ENCODE measurements at places on chromosomes 5 and 9.
A peak's percentile ranks its signal among the peaks of the same experiment; 100 is the strongest.

DNA sequence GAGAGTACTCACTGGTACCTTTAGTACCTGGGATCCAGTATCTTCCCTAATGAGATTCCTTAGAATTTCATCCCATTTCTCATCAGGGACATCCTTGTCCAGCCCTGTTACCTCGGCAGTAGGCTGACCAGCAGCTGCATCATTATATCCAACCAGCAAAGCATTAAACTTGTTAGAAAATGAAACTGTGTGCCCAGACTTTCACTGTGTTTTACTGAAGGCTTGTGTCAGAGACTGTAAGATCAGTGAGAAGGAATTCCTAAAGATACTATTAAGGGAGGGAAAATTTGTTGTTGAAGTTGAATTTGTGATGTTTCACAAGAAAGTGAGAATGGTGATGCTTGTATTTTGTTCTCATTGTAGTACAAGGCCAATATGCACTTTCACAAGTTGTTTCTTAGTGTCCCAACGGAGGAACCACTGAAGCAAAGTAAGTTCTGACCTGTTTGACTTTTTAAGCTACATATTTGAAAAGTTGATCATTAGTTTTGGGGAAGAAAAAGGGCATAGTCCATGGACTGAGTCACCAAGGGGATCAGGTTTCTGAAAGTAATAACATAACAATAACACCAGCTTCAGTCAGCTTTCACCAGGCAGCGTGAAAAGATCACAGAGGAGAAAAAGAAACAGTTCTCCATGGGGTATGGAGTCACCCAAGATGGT is 48.8 kb downstream of the GRAMD2B start:
- DNase-seq, result no peak

GRCh38 chr5:141797425-141797824 is 80.8 kb downstream of the PCDH1 start:
- no peak for DNase-seq

GRCh38 chr5:850511-851006 is at the start of gene ZDHHC11:
Gene ZDHHC11 (minus strand): TSS chr5:850986. CDS start chr5:850602, 384 bp downstream.
- DNase-seq, result no peak

GRCh38 chr5:172871536-172871935 is 37.5 kb downstream of the ERGIC1 start:
- DNase-seq, result no peak

DNA sequence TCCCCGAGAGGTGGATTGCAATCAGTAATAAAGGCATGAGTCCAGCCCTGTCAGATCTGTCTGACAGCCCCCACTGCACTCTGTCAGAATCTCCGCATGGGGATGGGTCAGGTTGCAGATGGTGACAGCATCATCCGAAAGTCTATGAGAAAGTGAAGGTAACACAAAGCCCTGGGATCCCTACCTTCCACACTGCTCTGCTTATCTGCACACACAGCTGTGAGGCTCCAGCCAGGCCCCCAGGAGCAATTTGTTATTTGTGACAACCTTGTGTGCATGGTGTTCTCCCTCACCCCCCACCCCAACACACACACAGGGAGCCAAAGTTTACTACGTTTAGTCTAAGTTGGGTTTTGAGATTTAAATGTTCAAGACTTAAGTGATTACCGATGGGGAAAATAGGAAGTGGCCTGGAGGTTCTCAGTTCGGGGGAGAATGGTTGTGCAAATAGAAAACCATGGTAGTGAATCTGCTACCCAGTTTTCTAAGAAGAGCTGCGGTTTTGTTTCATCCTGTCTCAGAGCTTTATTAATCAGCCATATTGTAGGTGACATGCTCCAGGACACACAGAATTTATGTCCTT is 92.7 kb downstream of the SV2C start:
- peak; percentile 34 for DNase-seq

GRCh38 chr9:115326461-115326860 is 208.5 kb upstream of the TNC start:
- no peak for DNase-seq

- no peak for DNase-seq
Observed at GRCh38 chr5:140358738-140359310, 1.2 kb upstream of the SLC4A9 start.

GRCh38 chr9:131927091-131927490 is 152.6 kb downstream of the MED27 start:
- no peak for DNase-seq

DNA sequence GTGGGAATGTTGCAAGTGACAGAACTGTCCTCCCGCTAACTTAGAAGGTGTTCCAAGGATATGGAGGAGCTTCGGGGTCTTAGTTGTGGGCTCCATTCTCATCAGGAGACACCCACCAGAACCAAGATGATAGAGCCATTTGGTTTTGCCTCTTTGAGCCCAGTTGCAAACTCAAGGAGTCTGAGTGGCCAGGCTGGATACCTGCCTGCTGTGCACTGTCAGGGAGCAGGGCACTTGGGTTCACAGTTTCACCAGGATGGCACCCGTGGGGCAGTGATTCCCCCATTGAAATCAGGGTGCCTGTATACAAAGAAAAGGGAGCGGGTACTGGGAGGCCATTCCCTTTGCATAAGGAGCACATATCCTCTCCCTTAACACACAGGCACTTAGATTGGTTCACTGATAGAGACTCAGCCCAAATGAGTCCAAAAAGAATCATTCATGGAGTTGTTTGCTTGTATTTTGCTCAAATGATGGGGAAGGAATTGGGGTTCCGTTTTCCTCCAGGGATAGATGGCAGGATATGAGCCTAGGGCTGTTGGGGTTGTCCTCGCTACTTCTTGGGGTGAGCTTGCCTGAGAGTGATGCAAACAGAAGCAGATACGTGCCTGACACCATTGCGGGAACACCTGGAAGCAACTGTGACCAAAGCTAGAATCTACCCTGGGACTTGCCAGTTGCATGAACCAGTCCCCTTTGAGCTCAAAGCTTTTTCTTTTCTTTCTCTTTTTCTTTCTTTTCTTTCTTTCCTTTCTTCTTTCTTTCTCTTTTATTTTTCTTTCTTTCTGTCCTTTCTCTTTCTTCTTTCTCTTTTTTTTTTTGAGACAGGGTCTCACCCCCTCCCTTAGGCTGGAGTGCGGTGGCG is 1.3 kb upstream of the PRR7 start:
- peak; percentile 31 for DNase-seq

DNA sequence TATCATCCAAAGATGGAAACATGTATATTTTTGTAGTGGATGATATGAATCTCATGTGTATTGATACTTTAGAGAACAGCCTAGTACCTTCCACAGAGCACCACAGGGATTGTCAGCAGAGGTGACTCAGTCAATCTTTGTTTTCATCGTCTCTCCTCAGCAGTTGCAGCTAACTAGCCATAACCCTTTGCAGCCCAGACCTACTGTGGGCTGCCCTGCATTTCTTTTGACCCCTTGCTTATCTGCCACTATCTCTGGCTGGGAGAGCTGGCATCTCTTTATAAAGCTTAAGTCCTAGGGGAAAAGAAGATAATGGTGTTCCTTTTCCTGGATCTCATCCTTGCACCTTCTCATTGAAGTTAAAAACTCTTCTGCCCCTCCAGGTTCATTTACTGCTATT is 28.7 kb downstream of the HMGCR start:
- no peak for DNase-seq

DNA sequence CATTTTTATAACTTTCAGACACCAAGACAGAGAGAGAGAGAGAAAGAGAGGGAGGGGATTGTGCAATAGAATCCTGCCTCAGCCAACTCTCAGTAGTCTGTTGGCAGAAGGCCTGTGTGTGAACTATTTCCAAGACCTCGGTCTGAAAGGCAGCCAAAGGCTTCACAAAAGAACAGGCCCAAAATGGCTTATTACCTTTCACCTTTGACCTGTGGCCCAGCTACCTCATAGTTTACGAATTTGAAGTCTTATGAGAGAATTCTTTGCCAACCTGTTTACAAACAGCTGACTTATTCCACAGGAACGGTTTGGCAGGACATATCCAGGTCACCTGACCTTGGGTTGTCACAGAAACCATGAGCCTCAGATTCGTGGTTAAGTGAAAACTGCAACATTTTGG is 48.6 kb downstream of the NR2F1-AS1 start:
- no peak for DNase-seq

DNA sequence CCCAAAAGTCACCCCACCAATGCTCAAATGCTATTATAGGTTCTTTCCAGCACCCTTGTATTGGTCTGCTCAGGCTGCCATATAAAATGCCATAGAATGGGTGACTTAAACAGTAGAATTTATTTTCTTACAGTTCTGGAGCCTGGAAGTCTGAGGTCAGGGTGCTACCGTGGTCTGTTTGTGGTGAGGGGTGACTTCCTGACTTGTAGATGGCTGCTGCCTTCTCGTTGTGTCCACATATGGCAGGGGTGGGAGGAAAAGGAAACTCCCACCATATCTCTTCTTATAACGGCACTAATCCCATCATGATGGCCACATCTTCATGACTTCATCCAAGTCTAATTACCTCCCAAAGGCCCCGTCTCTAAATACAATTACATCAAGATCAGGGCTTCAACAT is 257.8 kb upstream of the TARS1 start:
- no peak for DNase-seq

DNA sequence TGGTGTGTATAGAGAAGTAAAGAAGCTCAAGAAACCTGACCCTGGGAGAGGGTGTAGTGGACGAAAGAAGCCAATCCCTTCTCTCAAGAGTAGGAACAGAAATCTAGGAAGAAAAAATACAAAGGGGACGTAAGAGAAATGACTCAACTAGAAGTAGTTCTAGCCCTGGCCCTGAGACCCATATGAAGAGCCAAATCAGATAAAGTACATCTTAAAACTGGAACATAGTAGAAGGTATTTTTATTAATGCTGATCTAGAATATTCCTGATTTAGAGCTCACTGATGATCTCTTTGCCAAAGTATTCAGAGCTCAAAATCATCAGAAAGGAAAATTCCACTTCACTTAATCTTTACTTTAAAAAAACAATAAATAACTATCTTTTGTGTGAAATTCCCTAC is 184.8 kb downstream of the MLLT3 start:
- no peak for DNase-seq

DNA sequence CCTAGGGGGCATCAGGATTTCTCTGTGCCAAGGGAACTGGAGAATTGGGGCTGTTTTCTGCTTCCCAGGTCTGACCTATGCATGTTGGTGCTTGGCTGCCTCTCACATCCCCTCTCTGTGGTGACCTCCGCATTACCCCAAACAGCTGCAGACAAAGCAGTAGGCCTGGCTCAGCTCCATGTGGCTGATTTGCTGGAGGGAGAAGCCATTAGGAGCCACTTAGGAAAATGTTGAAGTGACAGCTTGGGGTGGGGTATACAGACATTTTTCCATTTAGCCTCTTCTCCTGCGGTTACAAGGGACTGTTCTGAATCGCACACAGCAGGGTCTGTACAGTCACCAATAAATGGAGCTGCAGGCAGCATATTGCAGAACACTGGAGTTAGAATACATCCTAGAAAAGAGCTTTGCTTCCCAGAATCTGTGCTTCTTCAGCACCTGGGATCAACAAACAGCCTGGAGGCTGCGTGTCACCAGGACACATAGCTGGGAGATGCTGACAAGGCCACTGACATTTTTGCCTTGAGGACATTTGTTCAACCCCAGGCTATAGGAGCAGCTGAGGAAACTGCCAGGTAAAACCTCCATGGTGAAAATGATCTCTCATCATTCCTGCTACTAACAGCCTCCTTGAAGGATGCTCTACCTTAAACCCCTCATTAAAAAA is 335.3 kb downstream of the DIRAS2 start:
- no peak for DNase-seq

DNA sequence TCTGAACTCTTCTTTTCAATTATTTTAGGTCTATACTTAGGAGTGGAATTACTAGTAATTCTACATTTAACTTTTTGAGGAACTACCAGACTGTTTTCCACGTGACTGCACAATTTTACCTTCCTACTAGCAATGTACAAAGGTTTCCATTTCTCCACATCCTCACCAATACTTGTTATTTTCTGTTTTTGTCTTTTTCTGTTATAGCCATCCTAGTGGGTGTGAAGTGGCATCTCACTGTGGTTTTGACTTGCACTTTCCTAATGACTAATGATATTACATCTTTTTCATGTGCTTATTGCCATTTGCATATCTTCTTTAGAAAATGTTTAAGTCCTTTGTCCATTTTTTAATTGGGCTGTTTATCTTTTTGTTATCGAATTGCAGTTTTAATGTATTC is 136.9 kb upstream of the EGFLAM start:
- DNase-seq, result no peak

- no peak for DNase-seq
Observed at GRCh38 chr9:128152133-128153059, 3.1 kb downstream of the LCN2 start.

- DNase-seq, result no peak
Observed at GRCh38 chr9:15711531-15711930, 158.7 kb downstream of the CCDC171 start.

- DNase-seq, result no peak
Observed at GRCh38 chr9:113349445-113350094, at the start of gene BSPRY. Gene BSPRY (plus strand): TSS chr9:113349541. CDS start chr9:113349580, 39 bp downstream.

- DNase-seq, result no peak
Observed at GRCh38 chr5:108101130-108101529, 280.8 kb downstream of the FBXL17 start.

GRCh38 chr5:87551911-87552310 is 139.2 kb upstream of the CCNH start:
- no peak for DNase-seq

GRCh38 chr9:124268248-124268647 is 10.5 kb downstream of the NEK6 start:
- no peak for DNase-seq

DNA sequence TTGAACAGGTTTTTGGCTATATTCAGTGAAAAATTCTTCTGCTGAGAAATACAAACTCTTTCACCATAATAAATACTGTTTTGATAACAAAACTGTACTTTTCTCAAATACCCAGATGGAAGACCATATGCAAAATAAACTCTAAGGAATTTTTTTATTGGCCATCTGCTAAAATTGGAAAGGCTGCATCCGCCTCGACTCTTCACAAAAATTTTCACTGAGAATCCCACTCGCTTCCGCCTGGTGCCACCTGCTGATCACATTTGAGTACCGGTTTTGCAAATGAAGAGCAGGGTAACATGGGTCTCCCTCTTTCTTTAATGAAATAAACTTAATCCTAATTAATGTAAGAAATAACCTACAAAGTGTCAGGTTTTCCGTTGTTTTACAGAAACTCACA is 76.4 kb downstream of the TTLL11 start:
- DNase-seq, result no peak

GRCh38 chr5:10536931-10537579 is 26.8 kb upstream of the ANKRD33B start:
- DNase-seq, result no peak

- no peak for DNase-seq
Observed at GRCh38 chr5:143892271-143892670, 80.3 kb downstream of the HMHB1 start.

DNA sequence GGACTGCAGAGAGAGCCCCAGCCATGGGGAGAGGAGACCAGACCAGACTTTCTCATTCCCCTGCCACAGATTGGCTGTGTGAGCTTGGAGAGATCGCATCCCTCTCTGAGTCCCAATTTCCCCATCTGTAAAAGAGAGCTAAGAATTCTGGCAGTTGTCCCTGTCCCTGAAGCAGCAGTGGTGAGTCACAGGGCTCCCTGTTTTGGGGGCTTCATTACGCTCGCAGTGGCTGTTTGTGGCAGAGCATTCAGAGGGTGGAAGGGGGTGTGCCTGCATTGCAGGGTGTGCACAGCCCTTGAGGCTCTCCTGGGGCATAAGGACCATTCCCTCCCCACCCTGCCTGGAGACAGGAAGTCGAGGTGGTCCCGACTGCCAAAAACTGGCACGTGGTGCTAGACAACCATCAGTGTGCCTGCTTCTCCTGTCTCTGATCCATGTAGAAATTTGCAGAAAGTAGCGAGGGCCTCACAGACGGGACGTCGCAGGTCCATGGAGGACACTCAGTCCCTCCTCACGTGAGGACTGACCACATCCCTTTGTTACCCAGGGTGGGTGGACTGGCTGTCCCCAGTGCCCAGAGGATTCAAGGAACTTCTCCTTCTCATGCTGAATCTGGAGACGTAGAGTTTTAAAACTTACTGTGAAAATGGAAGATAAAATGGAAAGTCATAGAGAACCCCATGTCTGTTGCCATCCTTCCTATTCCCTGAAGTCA is 35.3 kb downstream of the HRH2 start:
- no peak for DNase-seq
